ENCODE measurements at places on chromosomes 2 and 18. TPM values are rescaled to one million over a fixed set of nuclear protein-coding genes. Genes with fewer than 3 reads are reported as not detected.

The OLA1 gene
- total RNA-seq, result 62.7 TPM

The ONECUT2 gene
- total RNA-seq, result under 0.01 TPM

The CRYGC gene
- not detected for total RNA-seq

DNA sequence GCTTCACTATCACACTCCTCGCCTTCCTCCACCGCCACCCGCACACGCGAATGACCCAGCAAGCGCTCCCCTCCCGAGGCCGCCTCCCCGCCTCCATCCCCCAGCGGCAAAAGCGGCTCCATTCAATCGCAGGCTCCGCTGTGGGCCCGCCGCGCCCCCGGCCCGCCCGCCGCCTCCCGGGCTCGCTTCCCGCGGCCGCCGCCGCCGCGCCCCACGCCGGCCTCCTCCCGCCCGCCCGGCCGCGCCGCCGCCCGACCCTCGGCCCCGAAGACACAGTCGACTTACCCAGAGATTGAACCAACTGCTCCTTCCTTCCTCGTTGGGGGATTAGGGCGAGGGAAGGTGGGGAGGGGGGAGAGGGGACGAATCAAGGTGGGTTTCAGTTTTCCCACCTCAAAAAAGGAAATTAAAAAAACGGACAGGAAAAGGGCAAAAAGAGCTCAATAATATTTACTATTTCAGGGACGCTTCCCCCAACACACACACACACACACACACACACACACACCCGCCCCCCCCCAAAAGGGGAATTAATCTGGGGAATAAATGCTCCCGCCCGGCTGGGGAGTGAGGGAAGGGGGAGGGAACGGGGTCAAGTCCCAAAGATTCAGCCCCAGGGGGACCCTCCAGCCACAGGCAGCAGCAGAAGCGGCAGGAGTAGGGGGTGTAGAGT, 743 bp downstream of the XPO1 start:
- H3K36me3 ChIP-seq, result no peaks in the 10 kb centered on the region
- H3K4me3 ChIP-seq, result peak overlapping the region; percentile 82
- peaks cover 36% of the 10 kb centered on the region for H3K4me1 ChIP-seq
- peak overlapping the region; percentile 92 for H3K27ac ChIP-seq
- no peak for DNase-seq

GRCh38 chr2:117980783-117981676, 32.8 kb downstream of the CCDC93 start:
- no peak for DNase-seq
- no peak overlapping the region for H3K27ac ChIP-seq
- no peak overlapping the region for H3K4me3 ChIP-seq

DNA sequence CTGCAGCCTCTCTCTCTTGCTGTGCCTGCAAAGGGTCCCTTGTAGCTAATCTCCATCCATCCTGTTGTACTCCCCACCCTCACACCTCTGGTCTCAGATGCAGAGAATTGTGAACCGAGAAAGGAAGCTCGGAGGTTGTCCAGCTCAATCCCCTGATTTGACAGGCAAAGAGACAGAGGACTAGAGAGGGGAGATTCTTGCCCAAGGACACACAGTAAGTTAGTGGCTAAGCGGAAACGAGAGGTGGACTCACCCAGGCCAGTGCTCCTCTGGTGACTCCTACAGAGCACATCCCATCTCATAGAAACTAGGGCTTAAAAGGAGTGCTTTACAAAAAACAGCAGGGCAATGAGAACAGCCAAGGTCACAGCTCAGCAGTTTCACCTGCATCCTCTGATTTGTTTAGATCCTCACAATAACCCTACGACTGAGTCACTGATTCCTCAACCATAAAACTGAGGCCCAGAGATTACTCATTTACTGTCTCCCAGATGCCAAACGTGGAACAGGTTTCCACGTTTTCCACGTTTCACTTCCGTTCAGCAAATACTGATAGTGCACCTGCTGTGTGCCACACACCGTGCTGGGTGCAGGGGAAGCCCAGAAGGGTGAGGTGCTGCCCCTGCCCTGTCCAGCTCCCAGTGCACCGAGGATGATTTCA, 22.1 kb downstream of the EHD3 start:
- H3K27ac ChIP-seq, result no peak overlapping the region
- peaks cover 6% of the 10 kb centered on the region for H3K4me1 ChIP-seq
- DNase-seq, result no peak
- no peaks in the 10 kb centered on the region for H3K27me3 ChIP-seq
- H3K36me3 ChIP-seq, result peaks cover 3% of the 10 kb centered on the region

DNA sequence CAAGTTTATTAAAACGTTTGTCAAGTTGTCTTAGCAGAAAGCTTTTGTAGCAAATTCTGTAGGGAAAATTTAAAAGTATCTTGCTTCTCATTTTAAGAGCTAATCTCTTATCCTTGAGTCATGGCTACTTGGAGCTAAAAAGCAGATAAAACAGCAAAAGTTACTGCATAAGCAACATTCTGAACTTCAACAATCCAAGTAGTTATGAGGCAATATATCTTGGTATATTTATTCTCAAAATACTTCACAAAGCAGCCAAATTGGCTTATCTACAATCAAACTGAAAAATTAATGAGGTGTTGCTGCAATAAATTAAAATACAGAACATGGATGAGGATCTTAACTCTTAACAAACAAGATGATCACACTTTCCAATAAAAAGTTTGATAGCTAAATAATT, 306.5 kb downstream of the PIEZO2 start:
- H3K36me3 ChIP-seq, result no peaks in the 10 kb centered on the region
- DNase-seq, result no peak
- H3K27me3 ChIP-seq, result no peaks in the 10 kb centered on the region
- no peaks in the 10 kb centered on the region for H3K4me1 ChIP-seq
- H3K27ac ChIP-seq, result no peak overlapping the region
- H3K4me3 ChIP-seq, result no peak overlapping the region

DNA sequence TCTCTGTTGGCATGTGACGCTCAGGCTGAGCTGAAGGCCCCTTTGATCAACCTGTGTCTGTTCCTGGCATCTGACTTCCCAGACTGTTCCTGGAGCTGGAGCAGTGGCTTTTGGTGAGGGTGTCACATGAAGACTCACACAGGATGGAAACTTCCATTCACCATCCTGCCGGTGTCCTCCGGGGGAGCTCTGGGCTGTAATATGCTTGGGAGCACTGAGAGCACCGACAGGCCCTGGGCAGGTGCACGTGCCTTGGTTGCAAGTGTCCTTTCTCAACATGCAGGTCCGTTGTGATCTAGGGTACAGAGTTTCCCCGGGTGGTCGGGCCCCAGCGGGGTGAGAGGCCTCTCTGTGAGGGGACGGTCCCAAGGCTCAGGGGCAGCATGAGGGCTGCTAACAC, 24.8 kb upstream of the GBX2 start:
- H3K36me3 ChIP-seq, result no peaks in the 10 kb centered on the region
- no peaks in the 10 kb centered on the region for H3K27me3 ChIP-seq
- no peak for DNase-seq
- H3K27ac ChIP-seq, result no peak overlapping the region
- no peaks in the 10 kb centered on the region for H3K4me1 ChIP-seq
- no peak overlapping the region for H3K4me3 ChIP-seq

GRCh38 chr18:68519336-68519735, 195.6 kb downstream of the TMX3 start:
- no peak overlapping the region for H3K27ac ChIP-seq
- no peak overlapping the region for H3K4me3 ChIP-seq
- H3K36me3 ChIP-seq, result no peaks in the 10 kb centered on the region
- no peaks in the 10 kb centered on the region for H3K4me1 ChIP-seq
- H3K27me3 ChIP-seq, result no peaks in the 10 kb centered on the region

DNA sequence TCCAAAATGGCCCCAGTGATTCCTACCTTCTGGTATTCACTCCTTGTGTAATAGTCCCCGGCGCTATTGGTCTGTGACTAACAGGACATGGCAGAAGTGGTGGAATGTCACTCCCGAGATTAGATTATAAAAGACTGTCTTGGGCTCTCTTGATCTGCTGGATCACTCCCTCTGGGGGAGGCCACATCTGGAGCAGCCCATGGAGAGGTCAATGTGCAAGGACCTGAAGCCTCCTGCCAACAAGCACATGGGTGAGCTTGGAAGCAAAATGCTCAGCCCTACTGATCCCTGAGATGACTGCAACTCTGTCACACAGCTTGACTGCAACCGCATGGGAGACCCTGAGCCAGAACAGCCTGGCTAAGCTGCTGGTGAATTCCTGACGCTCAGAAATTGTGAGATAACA, 94.3 kb upstream of the GLI2 start:
- H3K4me1 ChIP-seq, result no peaks in the 10 kb centered on the region
- DNase-seq, result no peak
- no peaks in the 10 kb centered on the region for H3K27me3 ChIP-seq
- H3K4me3 ChIP-seq, result no peak overlapping the region

DNA sequence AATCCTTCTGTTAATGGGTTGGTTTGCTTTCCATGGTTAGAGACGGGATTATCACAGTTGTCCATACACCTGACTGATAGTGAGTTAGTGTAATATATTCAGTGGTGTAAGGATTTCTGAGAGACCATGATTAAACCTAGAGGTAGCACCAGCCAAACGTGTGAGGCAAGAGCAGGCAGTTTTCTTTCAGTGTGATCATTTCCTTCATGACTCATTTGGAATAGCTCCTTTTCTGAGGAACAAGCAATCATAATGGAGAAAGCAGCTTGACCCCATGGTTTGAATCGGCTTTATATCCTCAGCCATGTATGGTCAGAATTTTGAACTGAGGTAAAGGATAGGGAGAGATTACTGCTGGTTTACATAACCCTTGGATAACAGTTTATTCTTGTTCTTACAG, 2.9 kb downstream of the MXD1 start:
- DNase-seq, result no peak
- no peaks in the 10 kb centered on the region for H3K27me3 ChIP-seq
- peak overlapping the region; percentile 94 for H3K27ac ChIP-seq
- peaks cover 30% of the 10 kb centered on the region for H3K36me3 ChIP-seq
- peak overlapping the region; percentile 28 for H3K4me3 ChIP-seq

DNA sequence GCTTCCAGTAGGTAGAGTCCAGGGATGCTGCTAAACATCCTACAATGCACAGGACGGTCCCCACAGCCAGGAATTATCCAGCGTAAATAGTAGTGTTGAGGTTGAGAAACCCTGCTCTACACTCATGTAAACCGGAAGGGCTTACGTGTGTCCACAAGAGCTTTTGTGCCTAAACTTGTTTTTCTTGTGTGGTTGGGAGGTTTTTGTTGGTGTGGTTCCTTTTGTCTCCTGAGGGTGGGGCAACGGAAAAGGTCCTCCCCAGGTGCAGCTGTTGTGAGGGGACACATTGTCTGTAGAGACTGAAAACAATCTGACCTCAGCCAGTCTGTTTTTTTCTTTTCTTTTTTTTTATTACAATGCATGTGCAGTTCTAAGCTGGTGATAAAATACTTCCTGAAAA, 72.7 kb upstream of the MGAT5 start:
- H3K4me1 ChIP-seq, result peaks cover 26% of the 10 kb centered on the region
- no peaks in the 10 kb centered on the region for H3K27me3 ChIP-seq
- H3K4me3 ChIP-seq, result no peak overlapping the region
- H3K36me3 ChIP-seq, result no peaks in the 10 kb centered on the region
- no peak overlapping the region for H3K27ac ChIP-seq

Data from esophagus muscularis mucosa (tissue), 4 donors.